A172 (cell line): ENCODE measurements at places on chromosomes 5 and 9. TPM values are rescaled to one million over a fixed set of nuclear protein-coding genes. Genes with fewer than 3 reads are reported as not detected.

FCN2 gene
- total RNA-seq = not detected in 2 replicates

AK3 gene
- total RNA-seq = 41.8 and 47.8 TPM in 2 replicates

- no peak for DNase-seq
Measured at GRCh38 chr5:157213527-157214243, 33.0 kb downstream of the ITK start.

GRCh38 chr5:180802325-180803180 lies at the start of gene MGAT1:
TSS of gene MGAT1 (minus strand) at chr5:180802806. CDS start at chr5:180792971, 9,835 bp downstream.
- peak; percentile 52 for DNase-seq

GRCh38 chr9:8857926-8858595 lies 1058.5 kb upstream of the DMAC1 start:
- DNase-seq = no peak
